ENCODE measurements at places on chromosomes 13 and 19.

DNA sequence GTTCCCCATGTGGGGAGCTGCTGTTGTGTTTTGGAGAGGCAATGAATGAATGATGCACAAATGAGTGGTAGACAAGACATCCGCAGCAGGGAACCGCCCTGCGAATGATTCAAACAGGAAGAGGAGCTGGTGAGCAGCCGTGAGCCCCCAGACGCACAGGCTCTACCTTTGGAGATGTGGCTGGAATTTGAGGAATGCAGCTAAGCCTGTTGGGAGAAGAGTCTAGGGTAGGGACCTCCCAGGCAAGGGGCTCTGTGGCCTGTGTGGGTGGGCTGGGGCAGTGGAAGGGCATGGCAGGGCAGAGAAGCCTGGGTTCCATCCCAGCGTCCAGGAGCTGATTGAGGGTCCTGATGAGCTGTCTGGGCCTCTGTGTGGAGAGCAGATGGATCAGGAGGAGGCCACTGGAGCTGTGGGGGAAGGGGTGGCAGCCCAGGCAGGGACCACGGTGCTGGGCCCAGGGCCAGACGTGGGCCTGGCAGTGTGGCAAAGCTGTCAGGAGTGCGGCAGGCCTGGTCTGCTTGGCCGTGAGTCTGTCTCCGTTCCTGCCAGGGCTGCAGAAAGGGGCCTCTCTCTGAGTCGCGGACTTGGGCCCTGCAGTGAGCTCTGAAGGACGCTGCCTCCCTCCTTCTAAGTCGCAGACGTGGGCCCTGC, 41.8 kb upstream of the DCUN1D2 start:
- no peak for DNase-seq

GRCh38 chr19:35929876-35930275, 6.3 kb upstream of the LRFN3 start:
- no peak for DNase-seq

DNA sequence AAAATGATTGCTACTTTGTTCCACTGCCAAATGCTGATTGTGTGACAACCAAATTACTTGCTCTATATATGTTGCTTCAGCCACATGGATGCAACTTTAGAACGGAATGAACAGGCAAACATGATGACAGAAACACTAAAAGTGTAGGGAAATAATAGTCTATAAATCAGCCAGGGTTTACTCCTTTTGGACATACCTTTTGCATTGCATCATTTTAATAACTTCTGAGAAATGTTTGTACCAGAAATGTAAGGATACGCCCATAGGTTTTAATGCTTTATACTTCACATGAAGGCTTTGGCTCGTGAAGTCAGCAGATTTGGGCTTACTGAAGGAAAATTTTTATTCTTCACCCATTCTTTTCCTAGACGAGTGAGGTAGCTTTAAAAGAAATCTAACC, 141.0 kb downstream of the POSTN start:
- DNase-seq: no peak

DNA sequence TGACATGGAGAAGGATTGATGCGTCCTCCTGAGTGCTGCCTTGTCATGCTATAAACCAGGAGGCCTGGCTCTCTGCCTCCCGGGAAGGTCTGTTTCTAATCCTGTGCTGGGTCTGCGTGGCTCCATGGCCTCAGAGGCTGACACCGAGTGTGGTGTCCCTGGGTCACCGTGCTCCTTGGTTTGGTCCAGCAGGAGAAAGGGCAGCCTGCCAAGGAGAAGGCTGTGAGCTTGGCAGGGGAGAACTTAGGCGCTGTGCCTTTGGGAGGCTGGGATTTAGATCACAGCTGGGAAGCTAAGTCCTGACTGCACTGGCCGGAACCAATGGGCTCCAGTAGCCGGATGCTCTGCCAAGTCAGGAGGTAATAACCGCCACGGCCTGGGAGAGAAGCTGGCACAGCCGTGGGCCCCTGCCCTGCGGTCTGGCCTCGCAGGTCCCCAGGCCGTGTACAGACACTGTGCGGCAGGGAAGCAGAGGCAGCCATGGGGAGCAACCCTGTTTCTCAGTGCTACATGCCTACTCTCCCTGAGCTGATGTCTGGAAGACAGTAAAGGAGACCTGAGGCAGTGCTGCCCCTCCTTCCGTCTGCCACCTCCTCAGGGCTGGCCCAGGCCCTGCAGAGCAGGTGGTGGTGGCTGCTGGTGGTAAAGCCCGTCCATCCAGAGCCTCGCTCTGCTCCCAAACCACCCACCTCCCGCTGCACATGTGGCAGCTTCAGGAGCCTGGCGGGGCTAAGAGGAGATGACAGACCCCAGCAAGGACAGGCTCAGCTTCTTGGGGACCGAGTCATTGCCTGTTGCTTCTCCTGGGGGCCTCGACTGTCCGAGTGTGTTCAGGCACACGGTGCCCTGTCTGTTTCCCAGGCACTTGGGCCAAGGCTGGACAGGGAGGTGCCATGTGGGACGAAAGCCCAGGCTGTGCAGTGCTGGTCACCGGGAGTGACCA, 44.9 kb downstream of the C13orf46 start:
- peak; percentile 77 for DNase-seq

DNA sequence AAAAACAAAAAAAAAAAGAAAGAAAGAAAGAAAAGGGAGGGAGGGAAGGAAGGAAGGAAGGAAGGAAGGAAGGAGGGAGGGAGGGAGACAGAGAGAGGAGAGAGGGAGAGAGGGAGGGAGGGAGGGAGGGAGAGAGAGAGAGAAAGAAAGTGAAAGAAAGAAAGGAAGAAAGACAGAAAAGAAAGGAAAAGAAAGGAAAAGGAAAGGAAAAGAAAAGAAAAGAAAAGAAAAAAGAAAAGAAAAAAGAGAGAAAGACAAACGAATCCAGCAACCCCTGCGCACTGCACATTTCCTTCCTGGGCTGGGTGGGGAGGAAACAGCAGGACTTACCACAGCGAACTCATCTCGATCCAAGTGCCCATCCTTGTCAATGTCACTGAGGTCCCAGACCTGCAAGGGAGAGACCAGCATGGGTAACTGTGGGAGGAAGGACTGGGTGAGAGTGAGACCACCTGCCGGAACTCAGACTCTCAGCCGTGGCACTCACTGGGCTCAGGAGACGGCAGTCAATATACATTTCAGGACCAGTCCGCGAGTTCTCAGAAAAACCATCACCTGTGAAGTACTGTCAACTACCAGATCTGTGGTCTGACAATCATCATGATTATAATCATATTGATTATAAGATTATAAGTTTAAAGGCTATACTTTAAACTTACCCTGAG, 43.3 kb downstream of the EPS15L1 start:
- DNase-seq: no peak

Measured in AG09309 (cell line).